Left kidney (tissue), 8 donors: ENCODE measurements at places on chromosomes 3 and 15. TPM values are rescaled to one million over a fixed set of nuclear protein-coding genes. Genes with fewer than 3 reads are reported as not detected.

DNA sequence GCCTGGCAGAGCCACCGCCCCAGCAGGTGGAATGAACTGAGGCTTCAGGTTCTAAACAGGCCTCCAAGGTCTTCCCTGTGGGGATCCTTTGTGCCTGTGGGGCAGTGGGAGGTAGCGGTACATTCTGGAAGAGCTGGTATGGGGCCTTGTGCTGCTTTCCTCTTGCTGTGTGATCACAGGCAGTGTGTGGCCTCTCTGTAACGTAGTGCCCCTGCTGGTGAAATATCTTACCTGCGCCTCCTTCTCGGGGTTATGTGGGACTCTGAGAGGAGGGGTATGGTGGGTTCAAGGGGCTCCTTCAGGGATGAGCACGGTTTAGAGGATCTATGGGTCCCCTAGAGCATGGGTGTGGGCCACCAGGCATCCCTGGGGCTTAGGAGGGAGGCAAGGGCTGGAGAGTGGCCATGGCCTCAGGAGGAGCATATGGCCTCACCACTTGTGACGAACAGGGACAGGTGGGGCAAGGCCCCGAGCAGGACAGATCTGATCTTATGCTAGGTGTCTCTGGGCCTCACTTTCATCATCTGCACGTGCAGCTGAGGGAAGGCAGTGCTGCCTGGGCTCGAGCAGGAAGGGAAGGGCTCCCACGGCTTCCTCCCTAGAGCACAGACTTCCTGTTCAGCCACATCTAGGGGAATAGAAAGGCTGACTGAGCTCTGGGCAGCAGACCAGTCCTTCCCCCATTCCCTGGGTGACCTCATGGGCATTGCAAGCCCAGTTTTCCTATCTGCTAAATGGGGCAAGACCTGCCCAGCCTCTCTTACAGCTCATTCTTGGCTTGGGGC lies 1.9 kb upstream of the ALS2CL start:
- no peak for DNase-seq

DNA sequence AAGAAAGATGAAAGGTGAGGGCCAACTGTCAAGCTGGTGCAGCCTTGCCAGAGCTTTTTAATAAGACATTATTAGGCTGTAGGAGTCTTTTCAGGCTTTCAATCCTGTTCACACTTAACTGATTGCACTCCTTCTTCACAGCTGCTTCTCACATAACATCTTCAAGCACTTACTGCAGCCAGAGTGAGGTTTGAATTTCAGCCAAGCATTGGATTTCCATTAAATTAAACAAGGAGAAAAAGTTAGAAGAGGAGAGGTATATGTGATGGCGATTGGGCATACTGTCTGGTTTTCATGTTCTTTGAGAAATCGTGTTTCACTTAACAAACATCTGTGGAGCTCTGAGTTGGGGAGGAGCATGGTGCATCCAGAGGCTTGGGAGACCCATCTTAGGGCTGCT lies 392.8 kb upstream of the LRRC3B start:
- DNase-seq, result peak; percentile 18

GRCh38 chr15:68700455-68701123 lies 120.1 kb downstream of the ANP32A start:
- peak; percentile 85 for DNase-seq

Gene RYR3
- 16.9 TPM for polyA plus RNA-seq
